ENCODE measurements at places on chromosomes 7 and 10.
A peak's percentile ranks its signal among the peaks of the same experiment; 100 is the strongest.

DNA sequence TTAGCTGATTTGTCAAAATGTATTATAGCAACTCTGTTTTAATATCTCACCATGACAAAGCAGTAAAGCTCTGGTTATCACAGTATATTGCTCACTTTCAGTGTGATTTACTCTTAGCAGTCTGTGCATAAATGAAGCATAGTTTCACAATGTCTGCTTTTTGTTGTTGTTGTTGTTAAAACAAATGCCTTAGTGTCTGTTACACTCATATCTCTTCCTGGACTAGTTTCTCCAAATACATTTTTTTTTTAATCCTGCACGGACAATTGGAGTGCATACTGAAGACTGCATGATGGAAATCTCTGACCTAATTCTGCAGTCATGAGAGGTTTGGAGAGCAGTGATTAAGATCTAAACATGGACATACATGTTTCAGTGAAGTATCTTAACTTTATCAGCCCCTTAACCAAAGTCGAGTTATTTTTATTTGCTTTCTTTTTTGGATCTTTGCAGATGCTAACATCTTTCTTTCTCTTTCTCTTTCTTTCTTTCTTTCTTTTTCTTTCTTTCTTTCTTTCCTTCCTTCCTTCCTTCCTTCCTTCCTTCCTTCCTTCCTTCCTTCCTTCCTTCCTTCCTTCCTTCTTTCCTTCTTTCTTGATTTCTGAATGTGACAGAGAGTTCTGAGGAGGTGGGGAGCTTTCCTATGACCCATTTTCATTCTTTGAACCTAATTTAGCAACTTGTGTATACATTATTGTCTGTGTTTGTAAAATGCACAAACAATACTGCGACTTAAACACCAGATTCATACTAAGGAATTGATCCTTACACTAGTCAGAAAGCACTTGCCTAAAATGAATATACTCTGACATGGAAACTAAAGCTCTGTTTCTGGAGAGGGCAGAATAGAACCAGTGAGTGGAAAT is 161.5 kb upstream of the AGR3 start:
- no peak for DNase-seq

- DNase-seq: no peak
Observed at GRCh38 chr10:78066012-78066411, 32.3 kb downstream of the RPS24 start.

GRCh38 chr10:74056050-74056818 is 58.3 kb downstream of the VCL start:
- peak; percentile 57 for DNase-seq

DNA sequence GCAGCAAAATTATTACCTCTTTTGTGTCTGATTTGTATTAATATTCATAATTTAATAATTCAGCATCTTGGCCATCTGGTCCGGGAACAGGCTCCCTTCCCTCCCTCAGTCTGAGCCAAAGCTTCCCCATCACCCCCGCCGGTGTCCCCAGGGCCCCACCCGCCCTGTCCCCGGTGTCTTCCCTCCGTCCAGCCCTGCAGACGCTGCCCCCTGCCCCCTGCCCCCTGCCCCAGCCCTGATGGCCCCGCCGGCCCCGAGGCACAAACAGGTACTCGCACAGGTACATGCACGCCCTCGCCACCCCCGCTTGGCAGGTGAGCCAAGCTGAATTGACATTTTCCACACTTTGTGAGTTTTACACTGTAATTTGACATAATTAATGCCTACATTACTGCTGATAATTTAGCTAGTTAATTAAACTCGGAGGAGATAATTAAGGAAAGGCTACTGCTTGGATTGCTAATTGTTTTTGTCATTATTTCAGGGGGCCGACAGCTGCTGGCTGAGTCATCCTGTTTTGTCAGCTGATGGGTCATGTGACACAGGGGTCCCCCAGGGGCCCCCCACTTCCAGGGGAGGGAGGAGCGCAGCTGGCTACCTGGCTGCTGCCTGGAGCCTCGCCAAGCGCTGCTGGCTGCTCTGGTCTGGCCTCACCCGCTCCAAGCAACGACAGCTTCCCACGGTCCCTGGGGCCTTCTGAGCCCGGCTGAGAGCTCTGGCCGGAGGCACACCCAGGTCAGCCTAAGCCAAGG is 36.6 kb downstream of the MICALL2 start:
- DNase-seq: no peak

GRCh38 chr10:63641799-63642198 is 120.6 kb downstream of the REEP3 start:
- DNase-seq: no peak

GRCh38 chr10:24825551-24825950 is 101.9 kb upstream of the ARHGAP21 start:
- no peak for DNase-seq

All from kidney glomerular epithelial cell (primary cell).